ENCODE measurements at places on chromosomes 2 and 18.

DNA sequence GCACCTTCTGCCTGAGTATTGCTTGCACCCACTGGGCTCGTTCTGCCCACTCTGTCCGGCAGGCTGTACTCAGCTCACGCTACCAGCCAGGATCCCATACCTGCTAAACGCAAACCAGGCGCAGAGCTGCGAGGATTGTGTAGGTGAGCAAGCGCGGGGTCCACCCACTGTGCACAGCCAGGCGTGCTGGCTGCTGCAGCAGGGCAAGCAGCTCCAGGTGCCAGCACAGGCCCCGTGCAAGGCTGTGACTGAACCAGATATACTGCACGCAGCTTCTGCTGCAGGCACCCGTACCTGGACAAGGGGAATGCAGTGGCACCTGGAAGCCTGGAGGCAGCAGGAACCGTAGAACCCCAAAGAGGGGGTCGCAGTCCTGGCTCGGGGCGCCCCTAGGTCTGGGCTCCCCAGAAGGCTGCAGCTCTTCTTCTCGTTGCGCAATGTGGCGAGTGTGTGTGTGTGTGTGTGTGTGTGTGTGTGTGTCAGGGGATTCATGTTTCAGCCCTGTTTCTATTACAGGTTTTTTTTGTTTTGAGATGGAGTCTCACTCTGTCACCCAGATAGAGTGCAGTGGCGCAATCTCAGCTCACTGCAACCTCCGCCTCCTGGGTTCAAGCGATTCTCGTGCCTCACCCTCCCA, 46.1 kb upstream of the RAB1A start:
- no peak for DNase-seq

DNA sequence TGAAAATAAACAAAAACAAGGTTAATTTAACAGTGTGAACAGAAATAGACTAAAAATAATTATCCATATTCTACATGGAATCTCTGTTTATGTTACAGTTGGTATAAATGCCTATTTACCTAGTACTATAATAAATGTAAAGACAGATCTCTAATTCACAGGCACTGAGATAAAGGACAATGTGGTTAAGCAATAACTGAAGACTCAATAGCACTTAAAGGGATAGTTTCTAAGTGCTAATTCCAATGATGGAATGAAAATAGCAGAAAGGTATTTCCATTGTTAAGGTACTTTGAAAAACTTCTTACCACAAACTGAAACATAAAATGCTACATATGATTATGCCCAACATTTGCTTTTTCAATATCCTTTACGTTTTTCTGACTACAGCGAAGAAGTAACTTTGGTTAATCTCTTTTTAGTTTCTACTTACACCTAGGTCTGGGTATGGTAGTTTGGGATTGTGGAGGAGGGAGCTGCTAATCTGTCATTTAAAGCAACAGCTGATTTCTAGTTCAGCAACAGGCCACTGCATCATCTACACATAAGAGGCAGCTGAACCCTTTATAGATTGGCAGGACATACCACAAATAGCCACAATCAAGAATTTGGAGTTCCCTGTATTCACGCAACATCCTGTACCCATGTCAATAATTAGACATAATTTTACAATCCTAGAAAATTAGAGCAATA, 27.2 kb downstream of the MAP4K3 start:
- no peak for DNase-seq

- no peak for DNase-seq
These were observed 20.6 kb upstream of the ARHGAP28 start for GRCh38 chr18:6708890-6709289.

GRCh38 chr2:230011617-230012016, 57.1 kb downstream of the SLC16A14 start:
- no peak for DNase-seq

DNA sequence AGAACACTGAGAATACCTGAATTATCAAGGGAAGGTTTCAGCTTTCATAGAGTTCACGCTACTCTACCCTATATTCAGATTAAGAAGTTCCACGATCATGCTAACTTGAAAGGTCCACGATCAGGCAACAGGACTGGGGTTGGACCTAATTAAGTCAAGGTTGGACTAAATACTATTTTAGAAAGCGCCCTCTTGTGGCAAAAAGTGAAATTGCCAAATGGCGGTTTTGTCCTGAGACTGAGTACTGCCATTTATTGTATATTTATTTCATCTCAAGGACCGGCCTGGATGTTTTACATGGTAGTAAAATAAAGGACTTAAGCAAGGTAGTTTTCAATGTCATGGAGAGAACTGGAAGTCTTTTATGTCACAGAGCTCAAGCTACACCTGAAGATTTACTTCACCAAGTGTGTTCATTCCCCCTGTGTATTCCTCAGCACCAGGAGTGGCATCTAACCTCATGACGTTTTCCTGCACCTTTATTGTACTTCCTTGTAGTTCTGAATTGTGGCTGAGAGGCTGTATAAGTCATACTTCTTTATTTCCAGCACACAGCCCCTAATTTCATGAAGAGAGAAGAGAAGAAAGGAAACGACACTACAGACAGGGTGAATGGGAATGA, 56.8 kb downstream of the SRD5A2 start:
- DNase-seq, result peak; percentile 39

- DNase-seq, result peak; percentile 47
These were observed 34.8 kb downstream of the LBH start for GRCh38 chr2:30266051-30266621.

- DNase-seq, result no peak
These were observed 75.9 kb upstream of the LCLAT1 start for GRCh38 chr2:30371028-30371689.

DNA sequence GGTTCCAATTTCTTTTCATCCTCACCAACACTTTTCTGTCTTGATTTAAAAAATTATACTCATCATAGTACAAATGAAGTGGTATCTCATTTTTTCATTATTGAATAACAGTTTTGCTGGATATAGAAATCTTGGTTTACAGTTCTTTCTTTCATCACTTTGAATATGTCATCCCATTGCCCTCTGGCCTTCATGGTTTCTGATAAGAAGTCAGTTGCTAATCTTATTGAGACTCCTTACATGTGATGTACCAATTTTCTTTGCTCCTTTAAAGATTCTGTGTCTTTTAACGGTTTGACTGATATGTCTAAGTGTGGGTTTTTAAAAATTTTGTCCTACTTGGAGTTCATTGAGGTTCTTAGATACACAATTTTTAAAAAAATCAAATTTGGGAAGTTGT, 35.0 kb downstream of the SLC3A1 start:
- no peak for DNase-seq

GRCh38 chr18:79460481-79461300, 65.0 kb downstream of the NFATC1 start:
- no peak for DNase-seq

GRCh38 chr2:71858071-71858470, 289.6 kb downstream of the CYP26B1 start:
- DNase-seq, result no peak

DNA sequence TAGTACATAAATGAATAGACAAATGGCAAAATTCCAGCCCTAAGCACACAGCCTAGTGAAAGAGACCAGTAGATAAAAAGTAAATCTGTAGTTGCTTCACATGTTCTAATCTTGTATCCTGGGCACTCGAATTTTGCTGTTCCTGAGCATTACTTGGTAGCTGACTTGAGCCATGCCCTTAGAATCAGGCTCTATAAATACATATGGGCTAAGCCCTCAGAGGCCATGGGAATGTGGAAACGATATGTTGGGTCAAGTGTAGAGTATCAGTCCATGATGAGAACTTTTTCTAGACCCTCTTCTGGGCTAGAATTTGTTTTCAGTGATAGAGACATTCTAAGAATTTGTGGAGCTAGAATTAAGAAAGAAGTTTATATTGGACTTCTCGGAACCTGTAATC, 21.9 kb downstream of the ELAC1 start:
- DNase-seq, result no peak

- no peak for DNase-seq
These were observed 321.4 kb upstream of the MMADHC start for GRCh38 chr2:149908726-149909683.

DNA sequence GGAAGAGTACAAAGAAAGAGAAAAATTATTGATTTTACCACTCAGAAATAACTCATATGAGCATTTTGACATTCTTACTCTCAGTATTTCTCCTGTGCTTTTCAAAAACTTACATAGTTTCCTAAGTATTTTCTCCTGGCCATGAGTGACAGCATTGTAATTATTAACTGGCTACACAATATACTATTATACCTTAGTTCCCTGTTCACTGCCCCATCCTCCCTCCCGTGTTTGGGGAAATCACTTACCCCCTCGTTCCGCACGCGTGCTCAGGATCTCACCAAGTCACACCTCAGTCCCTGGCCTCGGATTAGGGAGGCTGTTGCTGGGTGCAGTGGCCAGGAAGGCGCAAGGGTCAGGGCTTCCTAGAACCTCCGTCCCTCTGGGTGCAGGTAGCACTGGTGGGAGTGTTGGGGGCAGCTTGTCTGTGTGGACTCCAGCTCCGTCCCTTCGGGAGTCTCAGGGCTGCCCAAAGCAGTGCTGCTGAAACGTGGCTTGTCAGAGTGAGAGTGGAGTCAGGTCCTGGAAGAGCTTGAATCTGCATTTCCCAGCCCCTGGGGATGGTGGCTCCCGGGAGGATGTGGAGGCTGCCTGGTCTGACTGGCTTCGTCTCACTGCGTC, 23.2 kb downstream of the ATG4B start:
- no peak for DNase-seq

DNA sequence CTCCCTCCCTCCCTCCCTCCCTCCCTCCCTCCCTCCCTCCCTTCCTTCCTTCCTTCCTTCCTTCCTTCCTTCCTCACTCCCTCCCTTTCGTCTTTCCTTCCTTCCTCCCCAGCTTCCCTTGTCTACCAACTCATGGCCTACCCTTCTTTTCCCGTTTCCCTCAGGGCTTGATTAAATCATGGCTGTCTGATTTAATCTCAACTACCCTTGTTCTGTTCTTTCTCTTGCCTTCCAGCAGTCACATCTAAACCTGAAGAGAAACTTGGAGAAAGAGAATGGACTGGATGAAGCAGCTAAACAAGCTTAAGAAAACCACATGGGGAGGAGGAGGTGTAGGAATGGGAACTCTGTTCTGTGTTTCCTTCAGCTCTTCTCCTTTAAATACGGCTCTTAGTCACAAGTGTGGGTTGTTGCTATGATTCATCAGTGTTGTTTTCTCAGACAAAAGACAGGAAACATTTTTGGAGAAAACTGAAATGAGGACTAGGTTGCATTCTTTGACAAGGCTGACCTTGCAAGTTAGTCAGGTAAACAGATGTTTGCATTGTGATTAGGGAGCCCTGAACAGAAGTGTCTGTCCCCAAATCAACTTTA, 177.9 kb downstream of the LRRTM1 start:
- DNase-seq, result no peak

GRCh38 chr2:62305421-62306176, 109.7 kb downstream of the B3GNT2 start:
- no peak for DNase-seq

DNA sequence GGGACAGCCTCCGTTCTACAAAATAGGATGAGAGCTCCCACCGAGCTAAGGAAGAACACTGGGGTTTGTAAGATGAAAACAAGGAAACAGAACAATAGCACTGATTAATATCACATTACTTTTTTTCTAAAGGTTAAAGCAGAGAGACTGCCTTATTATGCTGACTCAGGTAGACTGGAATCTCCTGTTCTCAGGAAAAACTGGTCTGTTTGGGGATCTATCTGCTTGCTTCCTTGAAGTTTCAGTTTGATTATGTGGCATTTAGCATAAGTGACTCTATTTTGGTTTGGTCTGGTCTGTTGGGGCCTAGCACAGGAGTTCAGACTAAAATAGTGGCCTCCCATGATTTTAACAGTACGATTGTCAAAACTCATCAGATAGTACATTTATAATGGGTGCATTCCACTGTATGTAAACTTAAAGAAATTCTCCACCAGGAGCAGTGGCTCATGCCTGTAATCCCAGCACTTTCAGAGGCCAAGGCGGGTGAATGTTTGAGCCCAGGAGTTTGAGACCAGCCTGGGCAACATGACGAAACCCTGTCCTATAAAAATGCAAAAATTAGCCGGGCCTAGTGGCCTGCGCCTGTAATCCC, 64.1 kb upstream of the NDUFV2 start:
- DNase-seq, result no peak

Data from stimulated activated CD8-positive, alpha-beta memory T cell treated with anti-CD3 and anti-CD28 coated beads, Interleukin-12 subunit alpha, Interleukin-12 subunit beta, amount 100 ng/mL, for 1 hour (primary cell).